ENCODE measurements at places on chromosomes 5 and 9. TPM values are rescaled to one million over a fixed set of nuclear protein-coding genes. Genes with fewer than 3 reads are reported as not detected.

TUBB4B gene
- 840 TPM for total RNA-seq

DDX4 gene
- total RNA-seq: 0.05 TPM

WWC1 gene
- total RNA-seq: 91.1 TPM

HRCT1 gene
- total RNA-seq: 0.18 TPM

COL27A1 gene
- 8.7 TPM for total RNA-seq

TRMT10B gene
- 5.3 TPM for total RNA-seq

ACTBL2 gene
- total RNA-seq: 0.05 TPM

TMOD1 gene
- 2.0 TPM for total RNA-seq

SGCD gene
- 4.1 TPM for total RNA-seq

IL4 gene
- not detected for total RNA-seq

ANKRD20A1 gene
- 1.5 TPM for total RNA-seq

VAV2 gene
- 32.4 TPM for total RNA-seq

LHX3 gene
- 0.05 TPM for total RNA-seq

MEF2C gene
- total RNA-seq: not detected

SURF4 gene
- 218 TPM for total RNA-seq

FAM221B gene
- not detected for total RNA-seq

PCDHB6 gene
- total RNA-seq: 0.88 TPM

ARID3C gene
- 0.20 TPM for total RNA-seq

EQTN gene
- not detected for total RNA-seq

Measured in A549 treated with dexamethasone at 1 μM for 4 hours (cell line).